ENCODE measurements at places on chromosomes 6 and 20. TPM values are rescaled to one million over a fixed set of nuclear protein-coding genes. Genes with fewer than 3 reads are reported as not detected.
A peak's percentile ranks its signal among the peaks of the same experiment; 100 is the strongest.

The MOCS1 gene
- total RNA-seq: 19.7 TPM

The DOK5 gene
- total RNA-seq: 13.0 TPM

The GNRH2 gene
- total RNA-seq: 0.82 TPM

The C6orf15 gene
- not detected for total RNA-seq

The TFAP2D gene
- total RNA-seq: not detected

The TRAPPC3L gene
- total RNA-seq: not detected

The ULBP3 gene
- total RNA-seq: 3.3 TPM

The PPP1R16B gene
- 9.7 TPM for total RNA-seq

The LY6G6D gene
- total RNA-seq: not detected

The CCN5 gene
- not detected for total RNA-seq

The KHDC1L gene
- total RNA-seq: not detected

The LRRN4 gene
- 0.61 TPM for total RNA-seq

DNA sequence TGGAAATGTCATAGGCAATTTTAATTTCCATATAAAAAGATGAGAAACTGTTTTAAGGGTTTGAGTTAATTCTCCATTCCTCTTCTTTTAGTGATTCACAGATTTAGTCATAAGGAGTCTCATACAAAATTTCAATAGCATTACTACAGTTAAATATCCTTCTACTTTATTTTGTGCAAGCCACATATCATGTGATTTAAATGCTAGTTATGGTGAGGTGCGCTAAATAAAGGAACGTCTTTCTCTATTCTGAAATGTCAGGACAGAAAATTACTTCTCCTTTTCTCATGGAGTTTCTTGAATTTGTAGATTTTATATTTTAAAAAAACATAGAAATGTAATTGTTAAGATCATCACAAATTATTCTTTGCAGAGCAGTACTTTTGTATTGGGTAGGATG lies 50.0 kb upstream of the SUPT3H start:
- no peaks in the 10 kb centered on the region for H3K36me3 ChIP-seq
- H3K4me3 ChIP-seq: no peak overlapping the region
- no peak overlapping the region for H3K27ac ChIP-seq
- no peak for DNase-seq
- H3K27me3 ChIP-seq: peaks cover 20% of the 10 kb centered on the region
- H3K4me1 ChIP-seq: no peaks in the 10 kb centered on the region

- no peak overlapping the region for H3K27ac ChIP-seq
- no peaks in the 10 kb centered on the region for H3K27me3 ChIP-seq
- no peak for DNase-seq
- H3K4me3 ChIP-seq: no peak overlapping the region
- H3K36me3 ChIP-seq: no peaks in the 10 kb centered on the region
These were observed 46.3 kb upstream of the HSF2 start for GRCh38 chr6:122352981-122353664.

DNA sequence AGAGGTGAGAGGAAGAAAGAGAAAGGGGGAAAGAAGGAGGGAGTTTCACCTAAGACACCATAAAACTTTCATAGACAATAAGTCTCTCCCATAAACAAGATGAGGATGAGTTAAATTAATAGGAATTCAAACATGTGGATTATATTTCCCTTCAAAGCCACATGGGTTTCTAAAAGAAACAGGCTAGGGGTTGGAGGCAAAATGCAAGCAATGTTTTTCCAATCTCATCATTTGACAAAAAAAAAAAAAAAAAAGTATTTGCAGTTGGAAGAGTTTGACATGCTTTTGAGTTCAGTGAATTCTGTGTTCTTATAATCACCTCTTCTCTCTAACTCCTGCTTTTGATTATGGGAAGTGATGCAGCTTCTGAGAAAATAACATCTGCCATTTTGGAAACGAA lies 286.5 kb upstream of the PRND start:
- no peaks in the 10 kb centered on the region for H3K36me3 ChIP-seq
- no peak for DNase-seq
- no peak overlapping the region for H3K4me3 ChIP-seq
- H3K4me1 ChIP-seq: no peaks in the 10 kb centered on the region
- no peaks in the 10 kb centered on the region for H3K27me3 ChIP-seq

GRCh38 chr20:19907326-19908056 lies 109.7 kb upstream of the NAA20 start:
- no peak for DNase-seq
- H3K4me1 ChIP-seq: no peaks in the 10 kb centered on the region
- no peak overlapping the region for H3K27ac ChIP-seq
- H3K27me3 ChIP-seq: no peaks in the 10 kb centered on the region

DNA sequence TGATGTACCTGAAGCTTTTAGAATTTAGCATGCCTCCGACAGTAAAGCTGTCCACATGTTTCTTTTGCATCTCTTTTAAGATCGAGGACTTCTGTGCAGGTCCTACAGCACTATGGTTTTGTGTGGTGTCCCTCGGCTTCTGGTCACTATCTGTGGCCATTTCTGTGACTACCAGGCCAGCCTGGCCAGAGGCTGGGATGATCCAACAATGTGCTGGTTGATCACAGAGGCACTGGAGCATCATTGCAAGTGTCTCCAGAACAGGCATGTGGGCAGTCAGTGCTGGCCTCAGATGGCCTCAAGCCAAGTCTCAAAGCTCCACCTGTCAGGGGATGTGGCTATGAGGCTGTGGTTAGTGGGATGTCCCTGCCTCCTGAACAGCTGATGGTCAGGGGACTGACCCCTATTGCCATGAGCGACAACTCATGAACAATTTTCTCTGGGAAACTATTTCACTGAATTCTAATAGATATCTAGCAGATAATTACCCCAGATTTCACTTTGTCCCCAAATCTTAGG lies 136.6 kb downstream of the SYNDIG1 start:
- H3K36me3 ChIP-seq: no peaks in the 10 kb centered on the region
- DNase-seq: peak; percentile 30
- no peaks in the 10 kb centered on the region for H3K27me3 ChIP-seq
- H3K4me3 ChIP-seq: no peak overlapping the region
- H3K4me1 ChIP-seq: peaks cover 4% of the 10 kb centered on the region

- peaks cover 23% of the 10 kb centered on the region for H3K4me1 ChIP-seq
- H3K36me3 ChIP-seq: no peaks in the 10 kb centered on the region
- peak overlapping the region; percentile 30 for H3K4me3 ChIP-seq
- H3K27ac ChIP-seq: no peak overlapping the region
These were observed 1.9 kb downstream of the TBXT start for GRCh38 chr6:166165558-166166313.

DNA sequence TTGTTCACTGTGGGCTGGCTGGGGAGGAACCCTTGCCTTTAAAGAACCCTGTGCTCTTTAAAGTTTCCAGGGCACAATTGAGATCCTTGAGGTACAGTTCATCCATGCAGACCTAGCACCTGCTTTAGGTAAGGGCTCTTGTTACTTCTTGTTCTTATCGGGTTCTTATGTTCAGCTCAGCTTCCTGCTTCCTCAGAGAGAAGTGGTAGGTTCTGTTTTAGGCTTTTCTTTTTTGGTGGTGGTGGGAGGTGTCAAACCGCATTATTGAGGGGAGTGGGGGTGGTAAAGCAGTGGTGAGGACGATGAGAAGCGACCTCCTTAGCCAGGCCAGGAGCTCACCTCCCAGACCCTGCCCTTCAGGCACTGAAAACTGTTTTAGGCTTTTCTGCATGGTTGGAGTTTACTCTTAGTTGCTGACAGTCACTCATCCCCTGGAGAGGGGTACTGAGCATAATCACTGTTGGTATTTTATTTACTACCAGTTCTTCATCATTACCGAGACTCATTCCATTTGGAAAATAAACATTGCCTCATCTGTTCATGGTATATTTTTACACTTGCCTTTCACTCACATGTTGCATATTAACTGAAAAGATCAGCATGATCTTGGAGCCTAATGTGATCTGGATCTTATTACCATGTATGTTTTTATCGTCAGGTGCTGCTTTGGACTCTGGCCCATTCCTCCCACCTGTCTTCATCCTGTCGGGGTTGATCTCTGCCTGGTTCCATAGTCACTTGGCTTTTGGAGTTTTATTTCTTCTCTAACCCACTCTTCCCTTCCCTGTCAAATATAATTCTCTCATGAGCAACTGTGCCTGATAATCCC lies 35.4 kb downstream of the SLC16A10 start:
- DNase-seq: no peak
- H3K27me3 ChIP-seq: no peaks in the 10 kb centered on the region
- no peak overlapping the region for H3K27ac ChIP-seq

- peak; percentile 46 for DNase-seq
- H3K27ac ChIP-seq: no peak overlapping the region
- peaks cover 4% of the 10 kb centered on the region for H3K4me1 ChIP-seq
- H3K36me3 ChIP-seq: no peaks in the 10 kb centered on the region
- H3K4me3 ChIP-seq: no peak overlapping the region
These were observed 51.7 kb downstream of the CHMP4B start for GRCh38 chr20:33862709-33863403.

DNA sequence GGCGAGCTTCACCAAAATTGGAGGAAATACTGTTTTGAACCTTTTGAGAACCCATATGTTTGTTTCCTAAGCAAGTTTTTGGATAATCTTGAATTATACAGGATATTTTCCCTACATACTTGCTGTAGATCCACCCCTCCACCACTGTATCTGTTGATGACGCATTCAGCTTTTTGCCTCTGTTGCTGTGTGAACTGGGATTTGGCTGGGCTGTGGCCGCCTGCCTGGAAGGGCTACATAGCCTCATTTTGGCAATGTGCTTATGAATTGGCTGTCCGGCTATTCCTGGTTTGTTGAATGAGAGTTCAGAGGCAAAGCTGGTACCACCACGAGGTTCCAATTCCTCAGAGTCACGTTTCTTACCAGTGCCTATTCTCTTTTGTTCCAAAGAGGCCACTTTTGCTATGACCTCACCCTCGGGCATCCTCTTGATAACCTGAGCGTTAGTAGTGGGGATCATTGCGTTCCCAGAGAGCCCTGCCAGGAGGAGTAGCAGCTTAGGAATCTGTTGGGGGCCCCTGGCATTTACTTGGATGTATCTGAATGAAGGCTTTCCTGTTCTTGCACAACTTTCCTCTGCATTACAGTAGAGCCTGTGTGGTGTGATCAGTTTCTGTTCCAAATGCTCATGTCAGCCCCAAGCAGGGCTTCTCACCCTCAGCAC lies 6.4 kb downstream of the FAM83D start:
- no peak overlapping the region for H3K4me3 ChIP-seq
- no peak overlapping the region for H3K27ac ChIP-seq
- no peak for DNase-seq
- peaks cover 12% of the 10 kb centered on the region for H3K4me1 ChIP-seq

DNA sequence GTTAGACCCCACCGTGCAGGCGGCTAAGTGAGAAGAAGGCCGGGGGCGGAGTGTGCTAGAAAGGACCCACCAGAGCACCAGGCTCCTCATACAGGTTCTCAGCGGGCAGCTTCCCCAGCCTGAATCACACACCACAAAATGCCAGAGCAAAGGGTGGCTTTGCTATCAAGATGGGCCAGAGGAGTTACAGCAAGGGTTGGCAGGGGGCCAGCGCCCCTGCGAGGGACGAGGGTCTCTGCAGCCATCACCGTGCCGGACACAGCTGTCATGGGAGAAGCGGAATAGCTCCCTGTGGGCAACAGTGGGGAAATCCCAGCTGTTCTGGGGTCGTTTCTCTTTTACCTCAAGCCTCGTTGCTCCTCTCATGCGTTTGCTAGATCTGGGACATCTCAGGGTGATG lies 206.3 kb downstream of the SMOC2 start:
- no peak overlapping the region for H3K4me3 ChIP-seq
- H3K4me1 ChIP-seq: no peaks in the 10 kb centered on the region
- no peak for DNase-seq
- H3K36me3 ChIP-seq: no peaks in the 10 kb centered on the region

DNA sequence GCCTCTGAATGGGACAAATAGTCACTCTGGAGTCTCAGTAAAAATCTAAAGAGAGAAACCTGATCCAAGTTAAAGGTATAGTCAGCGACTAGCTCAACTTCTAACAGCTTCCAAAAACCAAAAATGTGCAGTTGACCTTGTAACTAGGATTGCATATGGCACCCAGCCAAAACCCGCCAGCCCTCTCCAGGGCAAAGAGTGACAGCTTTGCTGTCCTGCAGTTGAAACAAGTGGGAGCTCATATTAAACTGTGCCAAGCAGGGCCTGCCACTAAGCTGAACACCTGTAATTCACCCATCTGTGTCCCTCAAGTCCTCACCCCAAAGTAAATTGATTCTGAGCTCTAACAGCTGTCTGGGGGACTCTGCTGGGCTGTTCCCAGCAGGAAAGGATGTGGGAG lies 695.3 kb downstream of the MAFB start:
- H3K36me3 ChIP-seq: no peaks in the 10 kb centered on the region
- no peak for DNase-seq
- H3K27ac ChIP-seq: no peak overlapping the region
- no peaks in the 10 kb centered on the region for H3K4me1 ChIP-seq
- H3K4me3 ChIP-seq: no peak overlapping the region
- no peaks in the 10 kb centered on the region for H3K27me3 ChIP-seq

- peaks cover 59% of the 10 kb centered on the region for H3K36me3 ChIP-seq
- no peaks in the 10 kb centered on the region for H3K4me1 ChIP-seq
- DNase-seq: no peak
- no peak overlapping the region for H3K27ac ChIP-seq
These were observed 12.7 kb downstream of the RBM39 start for GRCh38 chr20:35729283-35729807.

DNA sequence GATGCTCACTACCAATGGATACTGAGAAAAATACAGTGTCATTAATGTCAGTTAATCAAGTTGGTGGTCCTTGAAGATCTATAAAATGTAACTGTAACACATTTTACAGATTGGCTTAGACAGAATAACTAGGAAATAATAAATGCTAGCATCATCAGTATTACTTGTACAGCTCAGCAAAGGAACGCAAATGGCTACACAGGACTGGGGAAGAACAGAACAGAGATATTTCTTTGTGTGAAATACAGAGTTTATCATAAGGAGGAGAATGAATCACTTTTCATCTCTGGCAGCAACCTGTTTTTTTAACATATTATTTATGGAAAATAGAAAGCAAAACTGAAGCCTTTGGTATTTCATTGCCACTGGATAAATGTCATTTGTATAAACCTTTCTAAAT lies 8.2 kb upstream of the QKI start:
- peaks cover 4% of the 10 kb centered on the region for H3K4me1 ChIP-seq
- no peak for DNase-seq
- H3K27ac ChIP-seq: no peak overlapping the region
- H3K4me3 ChIP-seq: no peak overlapping the region
- no peaks in the 10 kb centered on the region for H3K36me3 ChIP-seq
- no peaks in the 10 kb centered on the region for H3K27me3 ChIP-seq

DNA sequence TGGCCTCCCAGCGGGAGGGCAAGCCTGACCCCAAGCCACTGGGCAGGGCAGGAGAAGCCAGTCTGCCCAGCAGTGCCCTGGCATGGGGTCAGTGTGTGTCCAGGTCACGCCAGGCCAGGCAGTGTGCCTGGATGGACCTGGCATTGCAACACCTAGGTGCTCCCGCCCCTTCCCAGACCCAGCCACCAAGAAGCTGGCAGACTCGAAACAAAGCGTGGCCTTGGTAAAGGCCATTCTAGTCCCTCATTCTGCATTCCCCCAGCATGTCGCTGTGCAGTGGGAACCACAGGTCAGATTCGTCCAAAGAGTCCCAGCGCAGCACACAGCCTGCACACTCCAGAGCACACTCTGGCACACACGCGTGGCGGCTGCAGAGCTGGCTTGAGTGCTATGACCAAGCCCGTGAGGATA lies 19.3 kb upstream of the APMAP start:
- no peak for DNase-seq
- no peak overlapping the region for H3K27ac ChIP-seq
- H3K4me3 ChIP-seq: no peak overlapping the region
- H3K27me3 ChIP-seq: no peaks in the 10 kb centered on the region
- H3K4me1 ChIP-seq: no peaks in the 10 kb centered on the region
